CD4-positive, alpha-beta memory T cell (primary cell): ENCODE measurements at places on chromosomes 2 and 18. TPM values are rescaled to one million over a fixed set of nuclear protein-coding genes. Genes with fewer than 3 reads are reported as not detected.

GRCh38 chr2:11315074-11315705, 29.2 kb downstream of the ROCK2 start:
- no peak for DNase-seq

DNA sequence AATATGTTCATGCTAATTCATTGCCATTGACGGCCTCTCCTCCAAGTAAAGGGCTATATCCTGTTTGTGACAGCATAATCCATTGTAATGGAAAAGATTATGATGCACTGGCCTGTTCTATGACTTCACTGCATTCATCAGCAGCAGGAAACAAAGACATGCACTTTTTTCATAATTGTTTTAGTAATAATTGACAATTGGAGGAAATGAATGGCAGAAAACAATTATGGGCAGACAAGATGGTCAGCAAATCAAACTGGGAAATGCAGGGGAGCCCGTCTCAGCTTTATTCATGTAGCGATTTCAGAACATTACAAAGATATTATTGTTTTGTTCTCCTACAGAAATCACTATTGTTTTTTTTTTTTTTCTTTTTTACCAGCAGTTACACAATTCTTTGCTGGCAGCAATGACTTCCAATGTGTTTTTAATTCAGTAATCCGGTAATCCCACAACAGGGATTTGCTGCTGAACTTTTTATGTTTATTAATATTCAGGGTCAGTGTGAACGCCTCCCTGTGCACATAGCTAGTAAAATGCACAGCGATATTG, 33.8 kb upstream of the RASGRP3 start:
- no peak for DNase-seq

- no peak for DNase-seq
These were observed 43.9 kb upstream of the RAPH1 start for GRCh38 chr2:203578759-203579643.

- DNase-seq = no peak
These were observed 7.3 kb downstream of the IER3IP1 start for GRCh38 chr18:47168913-47169312.

DNA sequence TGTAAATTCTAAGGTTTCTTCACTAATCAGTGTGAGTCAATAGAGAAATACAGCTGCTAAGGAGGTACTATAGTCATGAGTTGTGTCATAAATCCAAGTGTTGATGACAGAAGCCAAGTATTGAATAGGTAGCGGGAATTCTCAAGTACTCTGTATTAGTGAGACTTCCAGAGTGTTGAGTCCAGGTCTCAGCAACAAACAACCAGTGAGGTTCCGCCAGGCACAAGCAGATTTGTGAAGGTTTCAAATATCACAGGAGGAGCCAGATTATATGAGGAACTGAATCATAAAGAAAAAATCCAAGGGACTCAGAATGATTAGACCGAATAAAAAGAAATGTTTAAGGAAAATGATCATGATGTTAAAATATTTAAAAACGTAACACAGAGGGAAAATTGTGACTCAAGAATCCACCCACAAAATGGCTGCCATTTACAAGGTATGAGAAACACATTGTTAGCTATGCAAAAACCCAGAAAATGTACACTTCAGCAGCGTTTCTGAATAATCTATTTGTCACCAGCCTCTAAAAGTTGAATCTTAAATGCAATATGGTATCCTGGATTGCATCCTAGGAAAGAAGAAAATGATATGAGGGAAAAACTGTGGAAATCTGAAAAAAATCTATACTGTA, 27.3 kb upstream of the EVA1A start:
- no peak for DNase-seq

DNA sequence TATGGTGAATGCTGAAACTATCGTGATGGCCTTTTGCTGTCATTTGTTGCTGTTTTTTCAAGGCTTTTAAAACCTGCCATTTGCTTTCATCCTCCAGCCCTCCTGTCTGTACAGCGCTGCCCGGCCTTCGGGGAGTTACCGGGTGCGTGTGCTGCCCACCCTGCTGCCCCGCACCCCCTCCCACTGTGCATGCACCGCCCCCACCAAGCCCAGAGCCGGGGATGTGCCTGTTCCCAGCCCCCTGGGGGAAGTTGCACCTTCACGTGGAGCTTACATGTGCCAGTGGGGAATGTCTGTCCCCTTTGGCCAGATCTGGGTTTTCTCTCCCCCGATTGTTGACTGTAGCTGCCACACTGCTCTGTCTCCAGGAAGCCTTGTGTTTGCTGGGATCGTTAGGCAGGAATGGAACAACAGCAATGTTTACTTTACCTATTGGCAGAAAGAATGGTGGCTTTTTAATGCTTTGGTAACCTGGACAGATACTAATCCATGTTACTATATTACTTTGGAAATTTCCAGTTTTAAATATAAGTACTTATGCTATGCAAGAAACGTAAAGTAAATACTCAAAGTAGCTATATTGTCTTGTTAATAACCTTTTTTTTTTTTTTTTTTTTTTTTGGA, 64.8 kb upstream of the RBM44 start:
- DNase-seq = no peak

Gene LIMS4
- 3.7 TPM for total RNA-seq

Gene ABCG5
- total RNA-seq = not detected

Gene FN1
- not detected for total RNA-seq
